ENCODE measurements at places on chromosomes 1 and 21.

DNA sequence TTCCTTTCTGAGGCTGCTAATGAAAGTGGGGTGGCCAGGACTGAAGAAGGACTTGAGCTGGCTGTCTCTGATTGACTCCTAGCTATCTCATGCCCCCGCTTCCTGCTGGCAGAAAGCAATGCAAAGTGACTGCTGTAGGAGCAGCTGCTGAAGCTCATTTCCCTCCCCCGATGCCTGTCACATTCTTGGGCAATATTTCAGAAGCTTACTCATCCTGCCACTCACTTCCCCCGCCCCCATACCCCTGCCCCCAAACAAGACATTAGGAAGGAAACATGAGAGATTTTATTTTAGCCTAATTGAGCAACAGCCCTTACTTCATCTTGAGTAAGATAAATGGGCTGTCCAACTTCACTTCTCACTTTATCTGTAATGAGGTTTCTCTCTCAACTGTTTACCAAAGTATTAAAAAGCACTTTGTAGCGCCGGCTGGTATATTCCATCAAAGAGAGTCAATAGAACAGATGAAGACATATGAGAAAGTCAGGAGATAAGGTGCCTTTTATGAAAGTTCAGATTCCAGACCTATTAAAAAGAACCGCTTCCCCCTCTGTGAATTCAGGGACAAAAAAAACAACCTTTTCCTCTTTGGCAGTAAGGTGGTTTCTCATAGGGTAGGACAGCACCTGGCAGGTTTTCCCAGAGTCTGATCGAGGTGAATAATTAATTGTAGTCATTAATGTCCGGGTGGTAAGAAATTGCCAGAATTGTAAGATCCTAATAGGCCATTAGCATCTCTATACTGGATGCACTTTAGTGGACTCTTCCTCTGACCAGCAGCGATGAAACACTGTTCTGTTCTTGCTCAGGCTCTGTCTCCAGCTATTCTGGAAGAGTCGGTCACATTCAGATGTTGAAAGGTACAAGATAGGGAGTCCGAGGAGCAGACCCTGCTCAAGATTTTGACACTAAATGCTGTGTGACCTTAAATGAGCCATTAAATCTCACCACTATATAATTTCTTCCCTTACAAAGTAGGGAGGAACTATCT is 70.2 kb downstream of the SH3GLB1 start:
- no peak for DNase-seq

DNA sequence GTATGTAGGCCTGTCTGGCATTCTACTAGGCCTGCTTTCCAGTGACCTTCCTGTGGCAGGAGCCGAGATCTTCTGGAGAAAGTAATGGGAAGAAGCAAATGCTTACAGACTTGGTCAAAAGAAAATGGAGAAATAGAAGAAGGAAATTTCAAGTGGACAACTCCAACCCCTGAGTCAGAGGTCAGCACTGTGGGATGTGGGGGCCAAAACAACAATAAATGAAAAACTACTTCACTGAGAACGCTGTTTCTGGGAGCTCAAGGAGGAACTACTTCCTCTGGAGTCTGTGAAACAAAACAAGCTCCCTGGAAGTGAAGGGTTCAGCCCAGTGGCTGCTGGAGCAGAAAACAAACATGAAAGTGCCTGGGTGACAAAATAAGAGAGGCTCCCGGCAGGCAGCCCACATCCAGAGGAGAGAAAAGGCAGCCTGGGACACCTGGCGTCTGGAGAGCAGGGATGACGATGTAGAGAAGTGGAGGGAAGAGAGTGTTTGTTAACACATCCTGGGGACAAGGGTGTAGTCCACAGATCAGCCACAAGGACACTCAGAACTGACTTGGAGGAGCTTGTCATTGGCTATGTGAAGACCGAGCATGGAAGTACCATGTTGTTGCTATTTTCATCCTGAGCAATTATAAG is 355.2 kb downstream of the SMYD3 start:
- no peak for DNase-seq

- no peak for DNase-seq
Measured at GRCh38 chr21:15190837-15191236, 126.0 kb upstream of the NRIP1 start.

DNA sequence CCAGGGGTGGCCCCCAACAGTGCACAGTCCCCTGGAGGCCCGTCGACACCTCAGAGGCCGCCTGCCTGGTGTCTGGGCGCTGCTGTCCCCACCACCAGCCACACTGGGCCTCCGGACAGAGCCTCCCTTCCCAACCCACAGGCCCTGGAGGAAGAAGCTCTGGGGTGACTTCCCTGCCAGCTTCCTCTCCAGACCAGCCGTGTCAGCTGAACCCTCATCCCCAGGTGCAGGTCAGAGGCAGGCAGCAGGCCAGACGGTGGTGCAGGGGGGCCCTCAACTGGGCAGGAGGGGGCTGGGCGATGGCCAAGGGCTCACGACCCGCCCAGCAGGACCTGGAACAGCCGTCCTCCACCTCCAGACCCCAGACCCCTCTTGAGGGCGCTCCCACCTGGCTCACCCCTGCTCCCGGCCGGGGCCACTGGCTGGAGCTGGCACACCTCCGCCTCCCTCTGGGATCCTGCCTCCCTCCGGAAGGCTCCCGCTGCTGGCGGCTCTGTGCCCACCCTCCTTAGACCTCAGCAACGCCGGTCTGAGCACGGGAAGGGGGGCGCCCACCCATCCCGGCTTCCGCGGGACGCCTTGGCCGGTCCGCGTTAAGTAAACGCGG is 520 bp downstream of the TNFRSF18 start:
- DNase-seq, result no peak

DNA sequence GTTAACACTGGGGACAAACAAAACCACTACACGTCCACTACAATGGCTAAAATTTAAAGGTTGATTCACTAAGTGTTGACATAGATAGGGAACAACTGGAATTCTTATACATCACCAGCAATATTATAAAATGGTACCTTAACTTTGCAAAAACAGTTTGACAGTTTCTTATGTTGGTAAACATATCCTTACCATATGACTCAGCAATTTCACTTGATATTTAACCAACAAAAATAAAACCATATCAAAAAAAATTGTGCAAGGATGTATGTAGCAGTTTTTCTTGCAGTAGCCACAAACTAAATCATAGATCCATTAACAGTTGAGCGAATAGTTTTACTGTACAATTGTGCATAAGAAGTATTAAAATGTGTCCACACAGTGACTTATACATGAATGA is 5.3 kb upstream of the HSPA13 start:
- no peak for DNase-seq

DNA sequence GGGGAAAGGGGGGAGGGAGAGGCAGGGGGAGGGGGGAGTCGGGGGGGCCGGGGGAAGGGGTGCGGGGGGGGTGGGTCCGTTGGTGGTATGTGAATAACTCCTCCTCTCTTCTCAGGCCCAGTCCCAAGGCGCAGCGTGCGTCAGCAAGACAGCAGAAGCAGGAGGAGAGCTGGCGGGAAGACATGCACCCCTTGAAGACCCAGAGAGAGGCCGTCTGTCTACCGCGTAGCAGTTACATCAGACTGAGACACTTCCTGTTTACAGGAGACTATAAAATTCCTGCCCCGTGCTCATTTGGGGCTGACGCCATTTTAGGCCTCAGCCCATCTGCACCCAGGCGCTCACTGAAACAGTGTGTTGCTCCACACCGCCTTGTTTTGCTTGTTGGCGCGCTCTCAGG is 55.3 kb downstream of the SETD4 start:
- DNase-seq, result no peak

DNA sequence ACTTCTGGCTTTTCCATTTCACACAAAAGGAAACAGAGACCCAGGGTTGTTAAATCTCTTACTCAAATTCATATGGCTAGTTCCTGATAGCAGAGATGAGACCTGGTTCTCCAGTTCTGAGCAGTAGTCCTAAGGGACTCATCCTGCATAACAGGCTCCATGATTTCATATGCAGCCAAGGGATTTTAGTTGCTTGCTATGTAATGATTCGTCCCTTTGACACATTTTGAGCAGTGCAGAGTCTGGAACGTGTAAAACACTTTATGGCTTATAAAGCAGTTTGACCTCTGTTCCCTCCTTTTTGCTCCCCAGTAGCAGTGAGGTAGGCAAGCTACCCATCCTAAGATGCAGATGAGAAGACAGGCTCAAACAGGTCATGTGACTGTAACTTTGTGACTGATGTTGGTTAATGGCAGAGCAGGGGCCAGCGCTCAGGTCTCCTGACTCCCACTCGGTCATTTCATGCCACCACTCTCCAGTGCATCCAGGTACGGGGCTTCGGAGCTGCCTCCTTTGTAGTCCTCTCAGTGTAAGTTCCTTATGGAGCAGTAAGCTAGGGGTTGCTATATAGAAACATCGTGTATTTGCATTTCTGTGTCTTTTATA is 24.2 kb downstream of the CC2D1B start:
- no peak for DNase-seq
